Right cardiac atrium (tissue), 5 donors: ENCODE measurements at places on chromosomes 16 and 17. TPM values are rescaled to one million over a fixed set of nuclear protein-coding genes. Genes with fewer than 3 reads are reported as not detected.

GRCh38 chr16:89123831-89124100 lies 30.1 kb downstream of the ACSF3 start:
- DNase-seq = peak; percentile 39

- peak; percentile 88 for DNase-seq
Observed at GRCh38 chr16:30113031-30113710, at the start of gene GDPD3. Gene GDPD3, minus strand, starts transcription at chr16:30113537. Its CDS starts 59 bp downstream, at chr16:30113478.

GRCh38 chr17:28443901-28444638 lies 29.4 kb upstream of the SLC13A2 start:
- no peak for DNase-seq

DNA sequence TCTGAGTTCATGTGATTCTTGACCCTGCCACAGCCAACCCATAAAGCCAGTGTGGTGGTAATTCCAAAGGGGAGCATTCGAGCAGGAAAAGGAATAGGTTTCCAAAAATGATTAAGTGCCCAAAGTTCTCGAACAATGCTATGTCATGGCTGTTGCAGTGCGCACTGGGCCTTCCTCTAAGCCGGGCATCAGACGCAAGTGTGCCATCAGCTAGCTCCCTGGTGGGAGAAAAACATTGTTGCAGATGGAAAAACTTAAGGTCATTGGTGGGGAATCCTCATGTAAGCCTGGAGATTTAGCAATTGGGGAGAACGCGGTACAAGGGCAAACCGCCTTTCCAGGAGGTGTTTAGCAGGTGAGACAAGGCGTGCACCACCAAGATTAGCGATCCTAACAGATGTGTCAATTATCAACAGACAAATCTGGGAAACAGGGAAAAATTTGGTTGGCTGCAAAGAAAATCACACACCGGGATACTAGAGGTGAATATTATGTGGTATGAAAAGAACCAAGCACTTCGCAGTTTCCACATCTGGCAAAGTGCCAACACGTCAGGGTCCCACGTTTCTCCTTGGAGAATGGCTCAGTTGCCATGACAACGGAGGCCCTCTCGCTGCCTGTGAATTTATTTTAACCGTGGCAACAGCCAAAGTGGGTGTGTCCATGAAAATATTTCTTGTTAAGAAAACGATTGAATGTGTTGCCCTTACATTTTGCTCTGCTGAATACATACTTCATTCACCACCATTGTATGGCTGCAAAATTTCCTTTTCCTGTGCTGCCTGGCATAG lies 118.5 kb upstream of the CACNG5 start:
- DNase-seq = no peak

- DNase-seq = no peak
Observed at GRCh38 chr17:78771758-78772382, 10.2 kb downstream of the CYTH1 start.

- peak; percentile 87 for DNase-seq
Observed at GRCh38 chr17:40319651-40320540, 10.9 kb downstream of the RARA start.

TBC1D3C gene
- not detected for total RNA-seq
